ENCODE measurements at places on chromosomes 7 and 10.

DNA sequence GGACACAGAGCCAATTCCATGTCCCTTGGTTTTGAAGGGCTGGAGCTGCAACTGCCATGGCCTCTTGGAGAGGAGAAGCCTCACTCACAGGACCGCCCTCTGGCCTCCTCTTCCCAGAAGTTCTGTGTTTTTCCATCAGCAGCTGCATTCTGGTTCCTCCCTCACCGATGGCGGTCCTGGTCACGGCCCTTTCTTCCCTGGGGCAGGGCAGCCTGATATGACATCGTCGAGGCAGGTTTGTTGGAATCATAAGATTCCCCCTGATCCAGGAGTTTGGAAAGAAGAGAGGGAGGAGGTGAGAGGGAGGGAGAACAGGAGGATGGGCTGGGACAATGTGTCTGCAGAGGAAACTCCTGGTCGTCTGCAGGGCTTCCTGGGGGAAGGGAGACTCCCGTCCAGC is 82.7 kb upstream of the PDZD8 start:
- no peak for DNase-seq

- DNase-seq = no peak
These were observed 57.8 kb downstream of the BRAF start for GRCh38 chr7:140866926-140867325.

DNA sequence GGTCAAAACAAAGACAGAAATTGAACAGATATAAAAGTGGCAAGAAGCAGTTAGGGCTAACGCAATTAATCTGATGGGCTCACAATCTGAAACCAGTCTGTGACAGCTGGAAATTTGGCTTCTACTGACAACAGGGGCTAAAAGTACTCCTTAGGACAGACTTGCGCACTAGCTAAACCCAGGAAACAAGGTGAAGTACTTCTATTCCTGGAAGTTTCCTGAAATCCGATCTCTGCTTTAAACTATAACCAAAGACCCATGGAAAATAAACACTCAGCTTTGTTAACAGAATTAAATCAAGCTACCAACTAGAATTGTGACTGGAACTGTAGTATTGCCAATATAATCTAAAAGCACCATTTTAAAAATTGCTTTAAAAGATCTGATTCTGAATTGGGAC is 520.2 kb upstream of the ZWINT start:
- peak; percentile 4 for DNase-seq

DNA sequence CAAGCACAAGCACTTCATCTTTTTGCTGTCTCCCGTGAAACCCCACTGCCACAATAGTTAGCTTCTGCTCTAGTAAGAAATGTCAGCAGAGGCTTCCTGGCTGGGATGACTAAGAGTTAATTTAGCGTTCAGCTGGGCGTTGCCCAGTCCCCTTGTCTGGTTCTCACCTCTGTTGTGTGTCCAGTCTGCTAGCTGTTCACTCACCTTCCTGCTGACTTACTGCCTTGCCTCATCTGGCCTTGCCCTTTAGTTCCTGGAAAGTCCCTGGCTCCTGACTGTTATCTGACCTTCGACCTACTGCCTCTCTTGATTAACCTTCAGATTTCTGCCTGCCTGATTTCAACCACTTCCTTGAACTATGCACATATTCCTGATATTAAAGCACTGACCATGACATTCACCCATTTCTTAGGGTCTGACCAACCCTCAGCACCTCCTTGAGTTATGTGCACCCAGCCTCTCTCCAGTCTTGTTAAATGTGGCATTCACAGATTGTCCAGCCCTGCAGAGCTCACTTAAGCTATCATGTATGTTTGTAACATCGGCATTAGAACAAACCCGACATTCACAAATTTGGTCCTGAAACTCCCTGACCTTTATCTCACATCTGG is 30.3 kb downstream of the C7orf33 start:
- DNase-seq = no peak

GRCh38 chr7:32587411-32587948 is 92.2 kb downstream of the AVL9 start:
- DNase-seq = no peak

DNA sequence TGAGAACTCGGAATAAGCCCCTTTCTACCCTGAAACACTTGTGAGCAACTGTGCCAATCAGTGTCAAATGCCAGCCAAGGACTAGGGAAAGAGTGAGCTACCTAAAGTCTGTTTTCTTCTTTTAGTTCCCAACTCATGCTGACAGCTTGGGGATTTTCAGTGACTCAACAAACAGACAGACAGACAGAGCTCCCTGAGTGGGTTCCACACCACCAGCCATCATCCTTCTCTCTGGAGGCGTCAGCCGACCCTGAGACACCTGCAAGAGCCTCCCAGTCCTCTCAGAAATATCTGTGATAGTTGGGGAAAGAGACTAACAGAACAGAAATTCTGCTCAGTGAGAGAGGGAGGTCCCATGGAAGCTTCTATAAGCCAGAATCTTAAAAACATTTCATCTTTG is 49.5 kb downstream of the GATA3 start:
- DNase-seq = no peak

DNA sequence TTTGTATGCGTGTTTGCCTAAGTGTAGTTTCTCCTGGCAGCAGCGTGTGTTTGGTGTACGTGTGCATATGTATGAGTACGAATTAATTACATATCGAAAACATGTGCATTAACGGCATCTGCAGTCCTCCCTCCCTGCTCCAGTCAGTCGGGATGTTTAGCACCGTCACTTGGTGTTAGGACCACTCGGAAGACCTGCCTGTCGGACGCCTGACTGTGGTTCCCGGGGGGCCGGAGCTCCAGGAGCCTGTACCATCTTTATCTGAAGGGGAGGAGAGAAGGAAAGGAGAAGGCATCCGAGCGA is 1.1 kb upstream of the CNTNAP2 start:
- peak; percentile 56 for DNase-seq

GRCh38 chr10:69479240-69480067 is 28.2 kb downstream of the TSPAN15 start:
- DNase-seq = peak; percentile 9

DNA sequence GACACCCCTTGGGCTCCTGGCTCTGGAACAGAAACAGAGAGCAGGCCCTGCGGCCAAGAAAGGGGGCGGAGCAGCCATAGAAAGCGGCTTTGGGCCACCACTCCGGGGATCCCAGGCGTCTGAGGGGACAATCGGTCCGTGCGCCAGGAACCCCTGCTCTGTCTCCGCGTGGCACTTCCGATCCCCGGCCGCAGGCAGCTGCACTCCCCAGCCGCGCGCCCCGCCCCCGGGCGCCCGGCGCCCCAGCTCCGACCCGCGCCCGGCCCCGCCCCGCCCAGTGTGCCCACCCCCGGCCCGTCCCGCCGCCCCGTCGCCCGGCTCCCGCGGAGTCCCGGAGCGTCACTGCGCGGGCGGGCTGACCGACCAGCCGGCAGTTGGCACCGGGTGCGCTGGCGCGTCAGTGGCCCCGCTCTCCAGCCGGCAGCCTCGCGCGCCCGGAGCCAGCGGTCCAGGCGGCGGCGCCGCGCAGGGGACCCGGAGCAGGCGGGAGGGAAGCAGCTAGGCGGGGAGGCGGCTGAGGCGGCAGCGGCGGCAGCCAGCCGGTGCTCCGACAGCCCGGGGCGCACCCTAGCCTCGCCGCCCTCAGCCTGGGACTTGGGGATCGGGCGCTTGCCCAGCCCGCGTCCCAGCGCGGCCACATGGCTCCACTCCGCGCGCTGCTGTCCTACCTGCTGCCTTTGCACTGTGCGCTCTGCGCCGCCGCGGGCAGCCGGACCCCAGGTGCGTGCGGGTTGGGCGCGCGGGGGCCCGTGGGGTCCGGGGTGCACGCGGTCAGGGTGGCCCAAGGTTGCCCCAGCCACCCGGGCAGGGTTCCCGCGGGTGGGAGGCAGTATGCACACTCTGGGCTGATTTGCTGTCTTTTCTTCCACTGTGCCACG is at the start of gene ADAMTS14:
Gene ADAMTS14 (plus strand): TSS at position 342 of the 878 bp plus-strand sequence. CDS start 297 bp downstream, at position 639.
- peak; percentile 52 for DNase-seq

DNA sequence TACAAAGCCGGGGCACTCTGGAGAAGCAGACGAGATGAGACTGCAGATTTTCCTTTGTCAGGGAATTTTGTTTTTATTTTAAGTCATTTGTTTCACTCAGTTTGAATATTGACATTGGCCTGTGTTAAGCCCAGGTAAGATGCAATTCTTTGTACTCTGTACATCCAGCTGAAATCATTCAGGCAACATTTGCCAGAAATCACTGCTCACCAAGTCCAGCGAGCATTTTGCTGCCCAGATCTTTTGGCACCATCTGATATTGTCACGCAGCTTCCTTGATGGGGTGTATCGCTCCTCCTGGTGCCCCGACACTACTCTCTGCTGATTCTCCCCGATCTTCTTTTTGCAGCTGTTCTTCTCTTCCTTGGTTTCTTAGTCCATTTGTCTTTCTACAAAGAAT is 261.7 kb downstream of the GALNT17 start:
- DNase-seq = no peak

DNA sequence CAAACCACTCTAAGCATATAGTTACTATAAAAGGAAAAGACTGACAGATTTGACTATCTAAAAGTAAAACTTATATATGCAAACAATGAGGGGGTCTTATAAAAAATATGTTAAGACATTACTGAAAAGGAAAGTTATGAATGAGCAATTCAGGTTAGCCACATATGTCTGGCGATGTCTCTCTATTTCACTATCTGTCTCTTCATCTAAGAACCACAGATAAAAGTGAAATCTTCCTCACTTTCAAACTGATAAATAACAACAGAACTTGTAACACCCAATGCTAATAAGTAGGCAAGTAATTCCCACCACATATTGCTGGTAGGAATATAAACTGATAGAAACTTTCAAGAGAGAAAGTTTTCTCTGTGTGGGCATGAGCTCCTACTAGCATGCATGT is 138.2 kb downstream of the CHCHD3 start:
- no peak for DNase-seq

DNA sequence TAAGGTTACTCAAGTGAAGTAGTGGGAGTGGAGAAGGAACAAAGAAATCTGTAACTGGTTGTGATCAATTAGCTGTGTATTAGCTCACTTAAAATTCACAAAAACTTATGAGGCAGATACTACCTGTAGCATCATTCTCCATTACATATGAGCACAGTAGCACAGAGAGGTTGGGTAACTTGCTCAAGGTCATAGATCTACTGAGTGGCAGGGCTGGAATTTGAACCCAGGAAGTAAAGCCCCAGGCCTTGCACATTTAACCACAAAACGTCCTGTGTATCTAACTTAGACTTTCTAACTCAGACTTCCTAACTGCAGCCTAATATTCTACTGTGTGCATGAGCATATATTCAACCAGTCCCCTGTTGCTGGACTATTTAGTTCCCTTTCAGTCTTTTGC is 5.6 kb upstream of the SLF2 start:
- no peak for DNase-seq

- no peak for DNase-seq
These were observed 150.2 kb upstream of the EEPD1 start for GRCh38 chr7:36002900-36003299.

DNA sequence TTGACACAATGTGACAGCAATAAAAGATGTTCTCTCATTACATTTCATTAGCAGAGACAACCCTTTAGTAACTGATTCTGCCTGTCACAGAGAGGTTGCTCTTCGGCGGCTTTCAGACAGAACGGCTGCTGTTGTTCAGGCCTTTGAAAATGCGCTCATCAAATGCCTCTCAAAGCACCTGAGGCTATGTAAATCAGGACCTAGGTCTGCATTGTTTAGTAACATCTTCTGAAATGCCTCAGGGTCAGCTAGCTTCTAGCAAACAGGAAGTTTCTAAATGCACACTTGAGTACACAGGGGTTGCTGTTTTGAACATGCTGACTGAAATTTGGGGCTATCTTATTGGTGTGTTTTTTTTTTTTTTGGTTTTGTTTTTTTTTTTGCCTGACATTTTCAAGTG is 143.3 kb upstream of the DKK1 start:
- DNase-seq = no peak

GRCh38 chr7:98418271-98418635 is 17.4 kb upstream of the BAIAP2L1 start:
- no peak for DNase-seq

- no peak for DNase-seq
These were observed 29.1 kb downstream of the RSU1 start for GRCh38 chr10:16788125-16788524.

- DNase-seq = peak; percentile 46
These were observed 844.9 kb upstream of the PHF14 start for GRCh38 chr7:10128748-10129147.

DNA sequence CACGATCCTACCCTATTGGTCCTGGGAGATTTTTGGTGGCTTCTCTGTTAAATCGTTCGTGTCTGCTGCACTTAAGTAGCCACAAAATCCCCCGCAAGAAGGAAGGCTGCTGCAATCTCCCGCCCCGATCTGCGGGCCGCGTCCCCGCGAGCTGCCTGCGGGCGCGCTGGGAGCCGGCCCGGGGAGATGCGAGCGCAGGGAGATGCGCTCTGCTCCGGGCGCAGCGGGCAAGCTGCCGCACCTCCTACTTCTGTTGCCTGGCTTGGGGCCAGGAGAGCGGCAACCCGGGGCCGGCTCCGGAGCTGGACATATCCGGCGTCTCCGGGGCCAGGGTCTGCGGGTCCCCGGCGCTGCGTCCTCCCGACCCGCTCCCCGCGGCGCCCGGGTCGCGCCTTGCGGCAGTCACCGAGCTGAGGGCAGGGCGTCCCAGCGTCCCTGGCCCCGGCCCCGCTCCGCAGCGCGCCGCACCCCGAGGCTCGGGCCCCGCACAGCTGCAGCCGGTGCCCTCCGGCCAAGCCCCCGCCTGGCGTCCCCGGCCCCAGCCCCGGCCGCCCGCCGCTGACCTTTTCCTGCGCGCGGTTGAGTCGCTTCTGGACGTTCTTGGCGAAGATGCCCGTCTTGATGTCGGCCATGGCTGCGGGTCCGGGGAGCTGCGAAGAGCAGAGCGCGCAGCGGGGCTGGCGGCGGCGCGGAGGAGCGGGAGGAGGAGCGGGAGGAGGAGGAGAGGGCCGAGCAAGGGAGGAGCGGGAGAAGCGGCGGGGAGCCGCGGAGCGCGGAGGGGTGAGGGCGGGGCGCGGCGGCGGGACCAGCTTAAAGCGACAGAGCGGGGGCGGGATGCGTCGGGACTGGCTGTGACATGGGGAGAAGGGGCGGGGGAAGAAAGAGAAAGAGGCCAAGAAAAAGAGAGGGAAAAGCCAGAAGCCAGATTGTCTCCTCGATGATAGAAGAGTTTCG is at the start of gene AMPH:
Gene AMPH (minus strand): TSS at position 654 of the 954 bp plus-strand sequence. CDS start 22 bp downstream, at position 632.
- peak; percentile 30 for DNase-seq

DNA sequence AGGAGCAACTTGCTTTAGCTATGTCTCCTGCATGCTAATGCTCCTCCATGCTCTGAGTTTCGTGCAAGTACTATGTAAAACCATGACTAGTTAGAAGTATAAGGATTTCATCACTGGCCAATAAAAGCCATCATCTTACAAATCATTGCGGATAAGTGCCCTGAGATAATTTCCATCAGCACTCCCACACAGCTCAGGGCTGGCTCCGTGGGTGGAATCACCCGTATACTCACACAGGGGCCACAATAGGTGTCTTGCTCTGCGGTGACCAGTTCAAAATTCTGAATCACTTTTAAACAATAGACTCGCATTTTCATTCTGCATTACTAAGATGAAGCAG is 227.4 kb downstream of the PARD3 start:
- no peak for DNase-seq

GRCh38 chr7:143396182-143396581 is 12.5 kb downstream of the EPHA1 start:
- DNase-seq = no peak

- no peak for DNase-seq
These were observed 68.6 kb downstream of the MMRN2 start for GRCh38 chr10:86888585-86889381.

All from COR-L47 (cell line).